ENCODE measurements at places on chromosomes 7 and 10.

DNA sequence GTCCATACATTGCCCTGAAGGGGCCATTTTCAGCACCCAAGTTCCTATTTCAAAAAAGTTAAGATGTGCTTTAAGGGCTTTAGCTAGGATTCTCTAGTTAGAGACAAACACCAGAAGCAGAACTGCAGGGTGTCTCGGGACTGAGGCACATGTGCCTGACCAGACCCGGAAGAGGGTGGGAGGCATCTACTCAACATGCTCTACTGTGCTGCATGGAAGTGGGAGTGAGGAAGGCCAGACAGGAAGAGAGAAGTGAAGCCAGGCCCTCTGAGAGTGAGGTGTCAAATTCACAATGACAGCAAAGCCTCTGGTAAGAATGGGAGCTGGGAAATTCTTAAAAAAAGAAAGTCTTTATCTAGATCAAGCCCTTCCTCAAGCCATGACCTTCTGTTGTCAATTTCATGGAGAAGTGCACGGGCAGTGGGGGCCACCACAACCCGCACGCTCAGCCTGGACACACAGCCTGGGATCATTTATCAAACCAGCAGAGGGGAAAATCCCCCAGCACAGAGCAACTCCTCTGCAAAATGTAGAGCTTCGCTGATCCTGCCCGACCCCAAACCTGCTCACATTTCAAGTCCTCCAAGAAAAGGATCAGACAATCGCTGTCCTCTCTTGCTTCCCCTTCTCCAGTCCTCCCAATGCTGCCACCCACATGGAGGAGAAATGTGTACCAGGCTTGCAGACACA lies 38.7 kb downstream of the PLXNA4 start:
- DNase-seq = no peak

GRCh38 chr10:107576746-107577145 lies 412.2 kb upstream of the SORCS1 start:
- DNase-seq = no peak

- no peak for DNase-seq
Measured at GRCh38 chr7:4700577-4701235, 18.6 kb downstream of the FOXK1 start.

GRCh38 chr10:43043773-43044447 lies 33.0 kb upstream of the RET start:
- DNase-seq = no peak

GRCh38 chr7:150910996-150911422 lies 58.7 kb downstream of the AOC1 start:
- DNase-seq = no peak

GRCh38 chr10:99828464-99828863 lies 46.0 kb downstream of the ABCC2 start:
- no peak for DNase-seq

- no peak for DNase-seq
Measured at GRCh38 chr7:38318241-38318640, 44.8 kb upstream of the TARP start.

GRCh38 chr7:152860310-152860709 lies 100.8 kb downstream of the ACTR3B start:
- no peak for DNase-seq

- no peak for DNase-seq
Measured at GRCh38 chr10:16493884-16494536, 27.7 kb downstream of the C1QL3 start.

- no peak for DNase-seq
Measured at GRCh38 chr10:60282771-60283353, 106.8 kb downstream of the ANK3 start.

GRCh38 chr7:97732565-97733275 lies 834 bp downstream of the TAC1 start:
- no peak for DNase-seq

- DNase-seq = no peak
Measured at GRCh38 chr10:132335189-132336063, 3.4 kb downstream of the LRRC27 start.

- no peak for DNase-seq
Measured at GRCh38 chr10:16632996-16633395, 111.3 kb upstream of the C1QL3 start.

DNA sequence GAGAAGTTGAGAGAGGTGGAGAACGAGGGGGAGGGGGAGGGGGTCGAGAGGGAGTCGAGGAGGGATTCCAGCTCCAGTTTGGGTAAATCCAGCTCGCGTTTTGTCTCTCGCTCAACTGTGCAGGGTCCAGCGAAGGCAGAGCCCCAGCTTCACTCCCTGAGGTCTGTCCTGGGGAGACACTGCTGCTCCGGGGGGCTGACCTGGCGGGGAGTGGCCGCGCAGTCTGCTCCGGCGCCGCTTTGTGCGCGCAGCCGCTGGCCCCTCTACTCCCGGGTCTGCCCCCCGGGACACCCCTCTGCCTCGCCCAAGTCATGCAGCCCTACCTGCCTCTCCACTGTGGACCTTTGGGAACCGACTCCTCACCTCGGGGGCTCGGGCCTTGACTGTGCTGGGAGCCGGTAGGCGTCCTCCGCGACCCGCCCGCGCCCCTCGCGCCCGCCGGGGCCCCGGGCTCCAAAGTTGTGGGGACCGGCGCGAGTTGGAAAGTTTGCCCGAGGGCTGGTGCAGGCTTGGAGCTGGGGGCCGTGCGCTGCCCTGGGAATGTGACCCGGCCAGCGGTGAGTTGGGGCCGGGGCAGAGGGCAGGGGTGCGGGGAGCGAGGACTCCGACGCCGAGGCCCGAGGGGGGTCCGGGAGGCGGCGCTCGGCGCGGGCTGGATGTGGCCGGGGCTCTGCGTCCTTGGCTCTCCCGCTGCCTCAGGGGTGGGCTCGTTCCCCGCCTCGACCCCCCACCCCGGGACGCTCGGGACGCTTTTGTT lies at the start of gene TET1:
TET1 (plus strand) TSS at position 152 of the 757 bp plus-strand sequence. CDS start 12,002 bp downstream, outside the sequence.
- peak; percentile 25 for DNase-seq

DNA sequence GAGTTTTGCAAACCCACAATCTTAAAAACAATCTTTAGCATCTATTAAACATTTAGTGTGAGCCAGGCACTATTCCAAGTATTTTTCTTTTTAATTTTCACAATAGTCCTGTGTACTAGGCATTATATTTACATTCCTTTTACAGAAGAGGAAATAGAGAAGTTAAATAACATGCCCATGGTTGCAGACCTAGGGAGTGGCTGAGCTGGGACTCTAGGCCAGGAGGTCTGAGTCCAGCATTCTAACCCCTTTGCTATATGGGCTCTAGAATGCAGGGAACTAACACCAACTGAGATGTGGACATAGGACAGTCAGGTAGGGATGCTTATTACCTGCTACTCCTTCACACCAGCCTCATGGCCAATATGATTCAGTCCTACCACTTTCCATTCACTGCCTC lies 243.8 kb downstream of the XPNPEP1 start:
- no peak for DNase-seq

DNA sequence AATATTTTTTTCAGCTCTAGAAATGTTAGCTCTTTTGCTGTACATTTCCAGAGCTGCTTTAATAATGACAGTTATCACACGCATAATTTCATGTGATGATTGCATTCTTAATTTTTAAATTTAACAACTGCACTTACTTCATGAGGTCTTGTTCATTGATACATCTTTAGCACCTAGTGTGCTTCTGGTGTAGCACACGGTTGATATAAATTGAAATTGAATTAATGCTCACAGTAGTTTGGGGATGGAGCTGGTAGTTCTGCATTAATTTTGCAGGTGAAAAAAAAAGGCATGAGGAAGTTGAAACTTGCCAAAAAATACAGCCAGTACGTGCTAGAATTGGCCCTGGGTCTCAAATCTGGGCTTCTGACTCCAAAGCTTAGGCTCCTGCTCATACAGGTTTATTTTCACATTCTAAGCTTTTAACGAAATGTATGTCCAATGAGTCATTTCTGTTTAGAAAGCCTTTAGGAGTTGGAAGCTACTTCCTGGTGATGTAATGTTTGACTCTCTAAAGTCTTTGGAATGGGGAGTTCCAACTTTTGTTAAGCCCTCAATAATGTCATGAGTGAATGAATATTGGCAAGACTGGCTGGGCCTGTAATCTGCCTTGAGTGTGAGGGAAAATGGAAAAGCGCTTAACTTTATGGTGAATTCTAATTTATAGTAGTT lies 62.5 kb downstream of the DAGLB start:
- no peak for DNase-seq

DNA sequence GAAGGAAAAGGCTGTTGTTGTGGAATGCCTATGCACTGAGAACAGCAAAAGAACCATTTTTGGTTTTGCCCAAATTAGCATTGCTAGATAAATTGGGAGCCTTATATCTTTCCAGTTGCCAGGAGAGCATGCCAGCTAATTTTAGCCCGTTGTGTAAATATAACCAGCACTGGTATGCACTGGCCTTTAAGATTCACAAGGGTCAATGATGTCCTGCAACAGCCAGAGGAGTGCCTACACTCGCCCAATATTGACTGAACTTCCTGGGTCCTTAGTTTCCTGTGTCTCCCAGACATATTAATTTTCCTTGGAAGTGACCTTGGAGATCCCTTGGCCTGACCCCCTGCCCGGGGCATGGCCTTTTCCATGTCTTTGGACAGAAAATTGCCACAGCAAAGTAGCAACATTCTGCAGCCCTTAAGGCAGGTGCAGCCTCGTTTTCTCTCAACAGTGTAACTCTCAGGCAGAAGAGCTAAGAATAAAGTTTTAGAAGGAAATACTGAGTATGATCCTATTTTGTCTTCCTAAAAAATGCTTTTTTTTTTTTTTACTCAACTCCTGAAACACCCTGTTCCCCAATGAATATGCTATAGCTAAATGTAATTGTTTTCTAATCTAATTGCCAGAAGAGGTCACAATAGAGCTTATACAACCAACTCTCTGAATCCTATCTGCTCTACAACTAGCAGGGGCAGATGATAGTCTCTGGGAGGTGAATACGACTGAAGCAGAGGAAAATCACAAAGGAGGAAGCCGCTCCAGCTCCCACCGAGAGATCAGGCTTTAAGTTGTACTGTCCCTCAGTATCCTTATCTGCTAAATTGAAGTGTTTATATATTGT lies 131.9 kb upstream of the PCGF5 start:
- DNase-seq = no peak

DNA sequence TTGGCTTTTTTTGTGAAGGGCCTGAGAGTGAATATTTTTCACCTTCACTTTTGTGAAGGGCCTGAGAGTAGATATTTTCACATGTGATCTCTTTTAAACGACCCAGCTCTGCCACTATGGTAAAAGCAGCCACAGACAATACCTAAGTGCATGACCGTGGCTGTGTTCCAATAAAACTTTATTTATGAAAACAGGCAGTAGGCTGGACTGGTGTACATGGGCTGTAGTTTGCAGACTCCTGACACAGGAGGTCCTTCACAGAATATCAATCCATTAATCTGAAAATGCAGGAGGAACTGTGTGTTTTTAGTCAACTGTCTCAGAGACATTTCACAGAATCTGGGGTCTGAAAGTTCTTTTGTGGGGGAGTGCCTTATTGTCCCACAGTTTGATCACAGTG lies 186.9 kb downstream of the PRKCQ start:
- no peak for DNase-seq

DNA sequence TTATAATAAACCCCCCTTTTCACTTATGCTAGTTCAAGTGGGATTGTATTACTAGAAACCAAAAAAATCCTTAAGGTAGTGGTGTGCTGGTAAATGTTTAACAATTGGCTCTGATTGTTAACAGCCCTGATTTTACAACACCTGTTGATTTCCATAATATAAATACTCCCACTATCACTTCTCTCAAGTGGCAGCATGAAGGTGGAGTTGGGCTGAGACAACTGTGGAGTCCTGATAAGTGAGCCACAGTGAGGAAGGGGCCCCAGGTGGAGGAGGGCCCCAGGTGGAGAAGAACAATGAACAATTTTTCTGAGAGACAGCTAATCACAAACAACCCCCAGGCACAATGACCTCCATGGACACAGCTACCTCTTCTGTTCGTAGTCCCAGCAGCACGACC lies 26.4 kb downstream of the SSMEM1 start:
- no peak for DNase-seq

GRCh38 chr7:150806863-150807262 lies 6.3 kb downstream of the TMEM176A start:
- no peak for DNase-seq

GRCh38 chr10:14751921-14752320 lies 22.8 kb downstream of the FAM107B start:
- no peak for DNase-seq

DNA sequence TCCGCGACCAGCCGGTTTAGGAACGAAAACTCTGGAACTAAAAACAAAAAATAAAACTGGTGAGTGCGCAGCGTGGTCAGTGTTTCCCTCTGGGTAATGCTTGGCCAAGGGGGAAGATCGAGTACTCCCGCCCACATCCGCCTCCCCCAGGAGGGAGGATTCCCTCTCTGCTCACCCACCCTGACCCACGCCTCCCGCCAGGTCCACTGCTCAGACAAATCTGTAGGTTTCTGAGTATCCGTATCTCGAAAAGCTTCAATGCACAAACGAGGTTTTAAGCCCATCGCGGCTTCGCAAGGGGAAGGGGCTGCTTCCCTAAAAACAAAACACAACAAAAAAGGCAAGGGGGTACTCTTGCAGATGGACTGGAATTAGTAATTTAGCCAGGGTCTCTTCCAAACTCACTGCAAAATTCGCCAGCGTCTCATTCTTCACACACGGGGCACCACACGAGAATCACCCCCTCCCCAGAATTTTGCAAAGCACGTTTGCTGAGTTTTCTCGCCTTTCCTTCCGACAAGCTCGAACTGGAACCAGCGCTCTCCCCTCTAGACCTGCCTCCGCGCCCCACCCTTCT lies 75.2 kb downstream of the INSIG1 start:
- DNase-seq = no peak

- no peak for DNase-seq
Measured at GRCh38 chr7:2851497-2851896, 7.4 kb upstream of the GNA12 start.

- no peak for DNase-seq
Measured at GRCh38 chr7:141203586-141203985, 129.7 kb downstream of the TMEM178B start.

DNA sequence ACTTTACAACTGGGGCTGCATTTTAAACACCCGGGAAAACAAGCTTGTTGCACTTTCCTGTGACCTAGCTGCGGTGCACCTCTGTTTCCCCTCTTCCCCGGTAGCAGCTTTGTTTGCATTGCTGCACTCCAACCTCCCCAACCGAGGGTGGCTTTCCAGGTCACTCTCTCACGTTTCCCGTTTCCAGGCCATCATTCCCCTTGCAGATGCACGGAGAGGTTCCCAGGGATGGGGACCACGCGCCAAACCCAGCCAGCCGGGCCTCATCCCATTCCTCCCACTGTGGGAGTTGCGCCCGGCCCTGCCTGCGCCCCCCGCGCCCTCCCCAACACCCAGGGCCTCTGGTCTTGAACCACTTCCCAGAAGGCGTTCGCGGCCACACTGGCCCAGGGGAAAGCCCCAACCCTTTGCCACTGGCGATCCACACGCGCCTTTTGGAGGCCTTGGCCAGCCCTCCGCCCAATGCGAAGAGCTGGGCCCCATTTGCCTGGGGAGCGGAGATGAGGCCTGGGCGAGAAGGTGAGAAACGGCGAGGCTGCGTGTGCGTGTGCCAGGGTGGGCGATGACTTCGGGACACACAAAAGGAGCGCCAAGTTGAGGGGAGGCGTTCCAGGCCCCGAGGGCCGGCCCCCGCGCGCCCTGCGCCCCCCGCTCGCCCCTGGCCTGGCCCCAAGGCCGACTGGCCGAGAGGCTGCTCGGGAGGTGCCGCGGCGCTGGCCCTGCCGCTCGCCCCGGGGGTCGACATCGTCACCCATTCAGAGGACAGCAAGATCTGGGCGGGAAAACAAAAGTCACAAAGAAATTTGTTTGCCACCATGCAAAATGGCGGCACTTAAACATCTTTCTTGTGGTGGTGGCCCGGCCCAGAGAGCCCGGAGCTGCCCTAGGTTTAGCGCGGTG lies 15.9 kb downstream of the SKIDA1 start:
- no peak for DNase-seq

Measured in GM18507 (cell line).